MCF 10A (cell line): ENCODE measurements at places on chromosomes 4 and X. TPM values are rescaled to one million over a fixed set of nuclear protein-coding genes. Genes with fewer than 3 reads are reported as not detected.

CUL4B gene
- 29.5 and 29.6 TPM in 2 replicates for total RNA-seq

EDNRA gene
- total RNA-seq, result not detected in 2 replicates

FOXR2 gene
- total RNA-seq, result not detected in 2 replicates

RHOXF1 gene
- not detected in 2 replicates for total RNA-seq

BANK1 gene
- not detected in 2 replicates for total RNA-seq

NPNT gene
- total RNA-seq, result 0.09 TPM in 1 of 2 replicates, not detected in the other

ABLIM2 gene
- 5.3 and 5.4 TPM in 2 replicates for total RNA-seq

CFP gene
- total RNA-seq, result 0.56 and 0.71 TPM in 2 replicates

RPS6KA6 gene
- total RNA-seq, result not detected in 2 replicates

NMU gene
- total RNA-seq, result 4.7 and 8.5 TPM in 2 replicates

CMC4 gene
- 8.0 and 10.1 TPM in 2 replicates for total RNA-seq

SLC30A9 gene
- 58.5 and 64.9 TPM in 2 replicates for total RNA-seq

GUCY1B1 gene
- total RNA-seq, result 0.34 TPM in 1 of 2 replicates, not detected in the other

ENPEP gene
- not detected in 2 replicates for total RNA-seq

CCDC110 gene
- 0.47 TPM in 1 of 2 replicates, not detected in the other for total RNA-seq

BMP3 gene
- not detected in 2 replicates for total RNA-seq

FAM9B gene
- 0.34 and 0.40 TPM in 2 replicates for total RNA-seq

UTP3 gene
- total RNA-seq, result 45.4 and 47.5 TPM in 2 replicates

CITED1 gene
- total RNA-seq, result 0.37 and 0.72 TPM in 2 replicates

KIT gene
- total RNA-seq, result not detected in 2 replicates

PLXNB3 gene
- total RNA-seq, result 7.2 and 13.5 TPM in 2 replicates

LARP1B gene
- 56.1 and 62.8 TPM in 2 replicates for total RNA-seq

ARMCX1 gene
- total RNA-seq, result not detected in 2 replicates

DMD gene
- 17.0 and 19.3 TPM in 2 replicates for total RNA-seq

TMEM271 gene
- not detected in 2 replicates for total RNA-seq

ARSJ gene
- 36.2 and 50.7 TPM in 2 replicates for total RNA-seq

CABS1 gene
- not detected in 2 replicates for total RNA-seq

XPNPEP2 gene
- not detected in 2 replicates for total RNA-seq

CACNA1F gene
- not detected in 2 replicates for total RNA-seq

DKK2 gene
- 0.07 and 0.30 TPM in 2 replicates for total RNA-seq

MND1 gene
- total RNA-seq, result 4.8 and 9.7 TPM in 2 replicates

NLGN3 gene
- 0.42 and 0.44 TPM in 2 replicates for total RNA-seq

OPRPN gene
- total RNA-seq, result not detected in 2 replicates

PAGE2B gene
- total RNA-seq, result not detected in 2 replicates

MPC1L gene
- not detected in 2 replicates for total RNA-seq
